H4 (cell line): ENCODE measurements at places on chromosomes 6 and 20.
A peak's percentile ranks its signal among the peaks of the same experiment; 100 is the strongest.

DNA sequence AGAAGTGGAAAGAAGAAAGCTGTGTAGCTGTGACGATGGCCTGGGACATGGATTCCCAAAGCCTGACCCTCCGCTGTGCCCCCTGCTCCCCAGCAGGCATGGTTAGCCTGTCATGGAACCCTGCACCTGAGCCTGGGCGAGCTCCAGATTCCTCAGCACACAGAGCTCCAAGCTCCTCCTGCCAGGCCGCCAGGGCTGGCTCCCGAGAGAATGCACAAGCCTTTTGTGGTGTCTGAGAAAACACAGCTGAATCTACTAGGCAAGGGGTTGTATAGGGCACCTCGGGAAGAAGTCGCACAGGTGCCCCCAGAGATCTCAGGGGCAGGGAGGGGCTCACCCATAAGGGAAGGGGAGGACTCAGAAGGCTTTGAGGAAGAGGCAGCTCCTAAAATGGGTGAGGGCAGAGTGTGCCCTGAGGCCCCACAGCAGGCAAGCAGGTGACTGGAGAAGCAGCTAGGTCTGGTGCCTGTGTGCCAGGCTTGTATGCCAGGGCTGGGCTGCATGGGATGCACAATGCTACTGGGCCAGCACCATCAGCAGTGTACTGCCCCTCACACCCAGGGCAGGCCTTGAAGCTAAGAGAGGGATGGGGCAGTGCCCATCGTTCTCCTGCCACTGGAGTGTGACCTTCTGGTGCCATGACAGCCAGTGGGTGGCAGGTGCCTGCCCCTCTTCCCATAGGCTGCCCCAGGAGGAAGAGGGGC lies 64.3 kb upstream of the CD93 start:
- DNase-seq = no peak

DNA sequence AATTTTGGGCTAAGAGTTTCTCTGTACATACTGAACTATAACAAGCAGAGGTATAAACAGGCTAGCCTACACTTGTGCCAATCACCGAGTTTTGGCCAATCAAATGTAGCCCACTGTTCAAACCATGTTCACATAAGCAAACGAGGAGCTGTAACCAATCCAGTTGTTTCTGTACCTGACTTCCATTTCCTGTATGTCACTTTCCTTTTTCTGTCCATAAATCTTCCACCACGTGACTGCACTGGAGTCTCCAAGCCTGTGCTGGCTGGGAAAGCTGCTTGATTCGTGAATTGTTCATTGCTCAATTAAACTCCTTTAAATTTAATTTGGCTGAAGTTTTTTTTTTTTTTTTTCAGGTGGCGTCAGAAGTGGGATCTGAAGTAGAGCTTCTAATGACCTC lies 332.9 kb downstream of the RNF144B start:
- peak; percentile 10 for DNase-seq

DNA sequence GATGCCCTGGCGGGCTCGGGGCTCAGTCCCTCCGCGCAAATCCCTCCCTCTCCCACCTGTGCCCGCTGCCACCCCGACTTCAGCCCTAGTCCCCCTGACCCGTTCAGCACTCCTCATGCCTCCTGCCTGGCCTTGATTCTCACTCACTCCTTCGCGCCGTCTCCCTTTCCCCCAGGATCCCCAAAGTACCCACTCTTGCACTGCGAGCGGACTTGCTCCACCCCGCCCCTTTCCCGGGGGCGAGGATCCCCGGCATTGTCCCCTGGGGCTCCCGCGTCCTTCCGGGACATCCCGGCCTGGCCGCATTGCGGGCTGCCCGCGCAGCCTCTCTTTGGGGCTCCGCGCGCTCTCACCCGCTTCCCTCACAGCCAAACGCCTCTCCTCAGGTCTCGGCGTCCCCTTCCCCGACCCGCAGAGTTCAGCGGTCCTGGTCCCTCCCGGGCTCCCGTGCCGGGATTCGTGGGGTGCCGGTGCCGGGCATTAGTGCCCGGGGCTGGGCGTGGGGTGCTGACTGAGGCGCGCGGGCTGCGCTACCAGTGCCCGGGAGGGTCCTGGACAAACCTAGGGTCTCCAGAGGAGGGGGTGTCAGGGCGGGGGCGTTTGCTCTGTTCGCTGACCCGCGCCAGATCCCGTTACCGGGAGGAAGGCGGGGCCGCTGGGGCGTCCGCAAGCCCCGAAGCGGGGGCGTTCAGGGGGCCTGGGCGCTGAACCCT lies 45.5 kb upstream of the SUPT3H start:
- DNase-seq = no peak

DNA sequence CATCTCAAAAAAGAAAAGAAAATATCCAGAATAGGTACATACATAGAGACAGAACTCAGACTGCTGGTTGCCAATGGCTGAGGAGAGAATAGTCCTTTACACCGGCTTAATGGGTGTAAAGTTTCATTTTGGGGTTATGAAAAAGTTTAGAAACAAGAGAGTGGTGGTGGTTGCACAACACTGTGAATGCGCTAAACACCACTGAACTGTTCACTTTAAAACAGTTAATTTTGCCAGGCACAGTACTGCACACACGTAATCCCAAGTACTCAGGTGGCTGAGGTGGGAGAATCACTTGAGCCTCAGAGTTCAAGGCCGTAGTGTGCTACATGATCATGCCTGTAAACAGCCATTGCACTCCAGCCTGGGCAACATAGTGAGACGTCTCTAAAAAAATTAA lies 7.6 kb downstream of the ILRUN start:
- DNase-seq = no peak

DNA sequence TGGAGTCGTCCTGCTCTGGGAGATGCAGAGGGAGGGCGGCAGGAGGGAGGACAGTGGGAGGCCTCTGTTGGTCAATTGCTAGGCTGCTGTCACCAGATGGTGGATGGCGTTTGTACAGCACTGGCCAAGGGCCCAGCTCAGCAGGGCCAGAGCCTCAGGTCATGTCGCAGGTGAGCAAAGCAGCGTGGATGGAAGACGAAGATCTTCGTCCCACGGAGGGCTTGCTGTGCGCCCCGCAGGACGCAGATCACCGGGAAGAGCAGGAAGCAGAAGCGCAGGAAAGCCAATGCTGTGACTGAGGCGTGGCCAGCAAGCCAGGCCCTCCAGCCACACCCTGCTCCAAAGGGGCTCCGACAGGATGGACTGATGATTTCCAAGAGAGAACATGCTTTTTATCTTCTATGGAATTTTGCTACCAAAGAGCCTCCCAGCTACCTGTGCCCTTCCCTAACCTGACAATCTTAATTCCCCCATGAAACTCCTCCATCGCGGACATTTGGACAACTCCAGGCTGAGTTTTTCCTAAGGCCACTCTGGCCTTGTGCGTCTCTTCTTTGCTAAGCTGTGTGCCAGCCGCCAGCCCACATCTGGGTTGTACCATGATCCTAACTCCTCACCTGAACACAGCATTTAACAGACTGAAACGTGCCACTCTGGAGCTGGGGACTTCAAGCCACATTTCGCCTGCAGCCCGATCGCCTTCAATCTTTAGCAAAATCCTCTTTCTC lies 3.5 kb upstream of the SLCO4A1 start:
- DNase-seq = no peak

- DNase-seq = no peak
Measured at GRCh38 chr6:47495207-47495606, 17.6 kb downstream of the CD2AP start.

DNA sequence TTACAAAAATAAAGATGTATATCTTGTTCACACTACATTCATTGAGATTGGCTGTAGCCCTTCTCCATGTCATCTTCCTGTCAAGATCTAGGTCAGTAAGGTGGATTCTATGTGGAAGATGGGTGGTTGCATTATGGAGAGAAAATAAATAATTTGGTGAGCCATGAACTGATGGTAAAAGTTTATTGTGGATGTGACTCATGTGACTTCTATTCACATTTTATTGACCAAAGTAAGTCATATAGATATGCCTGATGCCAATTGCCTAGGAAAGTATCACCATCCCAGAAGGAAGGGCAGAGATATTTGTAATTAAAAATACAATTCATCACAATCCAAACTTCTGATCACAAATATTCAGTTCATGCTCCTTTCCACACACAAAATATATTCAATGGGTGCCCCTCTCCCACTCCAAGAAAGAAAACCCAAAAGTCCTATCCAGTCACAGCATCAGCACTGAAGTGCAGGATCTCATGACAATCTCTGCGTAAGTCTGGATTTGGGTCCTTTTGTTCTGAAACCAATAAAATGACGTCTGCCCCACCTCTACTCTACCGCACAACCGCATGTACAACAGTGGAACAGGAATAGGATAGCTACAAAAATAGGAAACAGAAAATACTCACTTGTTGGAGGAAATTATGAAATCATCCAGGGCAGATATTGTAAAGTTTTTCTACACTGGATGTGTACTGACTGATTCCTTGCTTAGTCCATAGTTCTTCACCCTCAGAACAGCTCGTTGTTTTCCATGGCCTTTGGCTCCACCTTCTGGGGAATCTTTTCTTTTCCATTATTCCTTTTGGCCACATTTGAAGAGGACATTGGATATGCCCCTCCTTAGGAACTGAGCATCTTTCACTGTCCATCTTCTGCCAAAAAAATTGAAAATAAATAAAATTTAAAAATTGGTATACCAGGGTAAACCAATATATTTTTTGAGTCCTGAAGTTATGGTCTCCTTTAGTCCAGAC lies 16.1 kb upstream of the SLC17A3 start:
- DNase-seq = peak; percentile 43

GRCh38 chr20:46128310-46129151 lies 10.4 kb downstream of the CD40 start:
- no peak for DNase-seq

DNA sequence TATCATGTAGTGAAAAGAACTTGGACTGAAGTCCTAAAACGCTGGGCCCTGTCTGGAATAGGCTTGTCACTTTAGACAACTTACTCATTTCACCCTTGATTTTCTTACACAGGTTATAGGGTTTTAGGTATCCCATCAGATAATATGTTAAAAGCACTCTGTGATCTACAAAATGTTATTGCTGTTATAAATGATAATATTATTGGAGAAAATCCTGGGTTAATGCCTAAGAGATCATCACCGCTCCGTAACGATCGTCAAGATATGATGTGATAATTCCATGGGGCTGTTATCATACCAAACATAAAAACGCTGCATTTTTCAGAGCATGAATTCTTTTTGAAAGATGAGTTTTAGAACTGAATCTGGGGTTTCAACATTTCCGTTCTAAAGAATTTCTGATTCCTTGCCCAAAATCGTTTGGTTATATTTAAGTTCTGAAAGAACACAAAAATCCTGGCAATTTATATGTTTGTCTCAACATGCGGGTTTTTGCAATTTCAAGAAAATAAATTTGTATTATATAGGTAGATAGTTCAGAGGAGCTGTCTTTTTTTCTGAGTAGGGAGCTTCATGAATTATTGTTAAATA lies 154.8 kb downstream of the FOXC1 start:
- DNase-seq = no peak

GRCh38 chr20:39066471-39067242 lies 104.5 kb downstream of the DHX35 start:
- no peak for DNase-seq

- no peak for DNase-seq
Measured at GRCh38 chr6:15498640-15499039, 164.2 kb downstream of the DTNBP1 start.

DNA sequence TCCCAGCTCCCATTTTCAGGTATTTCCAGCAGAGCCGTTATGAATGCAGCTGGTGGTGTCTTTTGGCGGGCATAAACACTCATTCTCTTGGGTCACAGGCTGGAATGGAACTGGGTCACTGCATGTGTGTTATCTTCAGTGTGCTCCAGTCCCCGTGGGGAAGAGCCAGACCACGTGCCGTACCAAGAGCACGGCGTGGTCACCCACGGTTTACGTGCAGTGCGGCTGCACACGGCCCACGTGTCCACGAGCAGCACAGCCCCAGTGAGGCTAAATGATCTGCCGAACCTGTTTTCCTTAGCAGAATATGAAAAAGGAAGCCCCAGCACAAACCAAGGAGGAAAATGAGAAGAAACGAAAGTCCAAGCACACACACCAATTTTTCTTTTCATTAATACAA lies 121.5 kb downstream of the IRF4 start:
- no peak for DNase-seq

DNA sequence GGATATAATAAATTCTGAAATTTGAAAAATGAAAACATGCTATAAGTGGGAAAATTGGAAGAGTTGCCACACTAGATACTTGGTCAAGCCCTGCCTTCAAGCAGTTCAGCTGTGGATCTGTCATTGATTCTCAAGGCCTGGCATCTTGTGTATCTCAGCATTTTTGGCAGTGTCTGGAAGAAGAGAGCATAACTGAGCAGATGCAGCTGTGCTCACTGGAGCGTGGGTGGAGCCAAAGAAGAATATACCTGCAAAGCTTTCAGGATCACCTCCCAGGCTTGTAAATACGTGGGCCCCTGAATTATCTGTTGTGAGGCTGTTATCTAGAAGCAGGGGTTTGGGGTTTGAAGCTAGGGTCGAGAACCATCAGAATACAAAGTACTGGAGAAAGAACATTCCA lies 31.3 kb upstream of the CHD6 start:
- DNase-seq = no peak

DNA sequence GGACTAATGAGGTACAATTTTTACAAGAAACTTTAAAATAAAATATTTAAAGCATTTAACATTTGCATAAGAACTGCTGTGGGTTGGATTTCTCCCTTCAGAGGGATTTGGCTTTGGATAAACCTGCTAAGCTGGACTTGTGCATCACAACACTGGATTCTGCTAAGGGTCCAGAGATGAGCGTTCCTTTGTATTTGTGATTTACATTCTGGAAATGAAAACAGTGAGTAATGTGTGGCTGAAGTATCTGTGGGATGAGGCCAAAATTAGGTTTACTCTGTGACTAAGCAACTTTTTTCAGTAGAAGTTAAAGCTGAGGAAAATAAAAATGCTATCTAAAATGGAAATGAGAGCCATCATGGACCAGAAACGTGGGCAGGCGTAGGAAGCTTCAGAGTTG lies 494.3 kb downstream of the EPM2A start:
- peak; percentile 7 for DNase-seq

DNA sequence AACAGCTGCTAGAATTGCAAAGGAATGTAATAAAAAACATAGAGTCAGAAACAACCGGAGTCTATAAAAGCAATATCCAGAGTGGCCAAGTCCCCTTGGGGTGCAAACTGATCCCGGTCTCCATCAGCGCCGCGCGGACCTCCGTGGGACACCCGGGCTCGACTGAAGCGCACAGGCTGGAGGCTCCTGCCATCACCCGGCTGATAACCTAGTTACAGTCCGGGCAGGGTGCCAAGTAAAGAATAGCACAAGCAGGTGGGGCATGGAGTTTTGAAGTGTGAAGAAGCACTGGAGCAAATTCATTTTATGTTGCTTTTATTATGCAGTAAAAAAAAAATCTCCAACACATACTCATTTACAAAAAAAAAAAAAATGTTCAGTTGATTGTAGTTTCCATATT lies 205.1 kb upstream of the GMDS start:
- DNase-seq = no peak

GRCh38 chr6:32097364-32097763 lies 11.8 kb downstream of the TNXB start:
- DNase-seq = no peak

GRCh38 chr20:41956338-41957074 lies 338.3 kb upstream of the CHD6 start:
- no peak for DNase-seq

DNA sequence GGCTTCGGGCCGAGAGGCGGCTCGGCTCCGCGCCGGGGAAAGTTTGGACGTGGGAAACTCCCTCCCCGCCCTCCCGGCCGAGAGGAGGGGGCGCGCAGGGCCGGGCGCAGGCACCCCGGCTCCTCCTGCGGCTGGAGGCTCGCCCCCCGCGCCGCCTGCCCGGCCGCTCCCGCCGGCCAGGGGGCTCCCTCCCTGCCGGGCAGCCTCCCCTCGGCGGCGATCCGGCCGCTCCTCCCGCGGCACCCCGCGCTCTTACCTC lies 370 bp downstream of the CDH22 start:
- DNase-seq = no peak
